ENCODE measurements at places on chromosomes 11 and 22.

DNA sequence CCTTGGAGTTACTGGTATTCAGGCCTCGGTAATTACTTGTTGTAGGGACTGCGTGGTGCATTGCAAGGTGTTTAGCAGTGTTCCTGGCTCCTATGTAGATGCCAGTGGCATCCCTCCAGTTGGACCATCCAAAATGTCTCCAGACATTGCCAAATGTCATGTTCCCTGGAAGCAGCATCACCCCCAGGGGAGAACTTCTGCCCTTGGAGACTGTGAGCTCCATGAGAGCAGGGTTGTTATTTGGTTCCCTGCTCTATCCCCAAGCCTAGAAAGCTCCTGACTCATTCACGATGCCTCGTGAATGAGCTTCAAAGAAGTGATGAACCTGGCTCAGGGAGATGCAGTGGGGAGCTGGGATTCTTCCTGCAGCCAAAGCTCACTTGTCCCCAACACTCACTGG, 4.8 kb upstream of the CD248 start:
- no peak for DNase-seq

DNA sequence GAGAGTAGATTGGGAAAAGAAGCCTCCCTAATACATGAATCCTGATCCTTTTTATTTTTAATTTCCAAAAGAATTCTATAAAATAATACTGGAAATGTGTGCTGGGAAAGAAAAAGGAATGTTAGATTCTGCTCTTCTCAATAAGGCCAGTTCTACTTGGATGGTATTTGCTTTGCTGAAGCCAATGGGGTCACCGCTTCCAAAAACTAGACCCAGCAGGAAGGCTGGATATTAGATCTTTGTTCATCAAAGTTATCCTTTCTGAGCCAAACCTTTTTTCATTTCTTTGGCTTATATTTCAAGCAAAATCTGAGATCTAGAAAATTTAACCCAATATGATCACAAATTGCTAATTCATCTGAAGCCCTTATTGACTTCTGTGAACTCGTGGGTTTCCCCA, 41.4 kb downstream of the SCUBE2 start:
- no peak for DNase-seq

DNA sequence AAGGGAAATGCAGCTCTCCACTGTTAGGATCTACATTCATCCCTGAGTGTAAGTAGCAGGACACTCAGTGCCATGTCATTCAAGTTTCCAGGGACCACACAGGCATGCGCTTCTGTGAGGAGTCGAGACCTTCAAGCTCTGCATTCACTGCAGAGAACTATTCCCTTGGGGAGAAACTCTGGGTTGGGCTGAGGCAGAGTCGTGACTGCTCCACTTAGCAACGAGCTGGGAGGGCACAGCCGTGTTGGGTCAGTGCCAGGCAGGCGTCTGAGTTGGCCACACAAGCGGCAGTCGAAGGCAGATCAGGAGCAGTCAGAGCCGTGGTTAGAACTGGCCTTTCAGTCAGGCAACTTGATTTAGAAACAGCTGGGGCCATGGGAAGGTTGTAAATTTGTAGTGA, 14.7 kb downstream of the MPEG1 start:
- no peak for DNase-seq

DNA sequence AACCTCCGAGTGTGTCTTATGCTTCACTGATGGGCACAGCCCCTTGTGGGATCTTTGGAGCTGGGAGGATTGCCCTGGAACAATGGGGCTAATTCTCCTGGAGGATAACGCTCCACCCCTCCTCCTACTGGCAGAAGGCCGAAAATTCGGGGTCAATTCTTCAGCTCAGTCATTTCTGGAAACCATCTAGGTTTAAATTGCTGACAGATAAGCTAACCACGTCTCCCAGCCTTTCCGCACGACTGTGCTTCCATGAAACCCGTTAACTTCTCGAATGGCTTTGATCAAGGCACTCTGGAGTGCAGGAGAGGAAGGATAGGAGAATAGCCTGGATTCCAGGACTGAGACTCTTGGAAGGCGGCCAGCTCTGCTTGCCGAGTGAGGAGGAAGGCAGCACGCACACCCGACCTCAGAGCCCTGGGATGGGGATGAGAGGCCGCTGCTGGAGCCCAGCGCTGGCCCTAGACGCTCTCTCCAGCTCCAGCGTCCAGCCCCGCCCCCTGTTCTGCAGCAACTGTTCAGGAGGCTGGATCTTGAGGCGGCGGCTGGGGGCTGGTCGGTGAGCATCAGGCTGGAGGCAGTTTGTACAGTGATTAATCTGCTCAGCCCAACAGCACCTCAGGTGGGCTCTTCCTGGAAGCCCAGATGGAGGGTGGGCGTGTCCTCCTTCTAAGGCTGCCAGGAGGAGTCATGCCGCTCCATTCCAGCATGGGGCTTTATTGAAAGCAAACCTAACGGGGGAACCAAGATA, 176.7 kb upstream of the NCAM1 start:
- DNase-seq = no peak

DNA sequence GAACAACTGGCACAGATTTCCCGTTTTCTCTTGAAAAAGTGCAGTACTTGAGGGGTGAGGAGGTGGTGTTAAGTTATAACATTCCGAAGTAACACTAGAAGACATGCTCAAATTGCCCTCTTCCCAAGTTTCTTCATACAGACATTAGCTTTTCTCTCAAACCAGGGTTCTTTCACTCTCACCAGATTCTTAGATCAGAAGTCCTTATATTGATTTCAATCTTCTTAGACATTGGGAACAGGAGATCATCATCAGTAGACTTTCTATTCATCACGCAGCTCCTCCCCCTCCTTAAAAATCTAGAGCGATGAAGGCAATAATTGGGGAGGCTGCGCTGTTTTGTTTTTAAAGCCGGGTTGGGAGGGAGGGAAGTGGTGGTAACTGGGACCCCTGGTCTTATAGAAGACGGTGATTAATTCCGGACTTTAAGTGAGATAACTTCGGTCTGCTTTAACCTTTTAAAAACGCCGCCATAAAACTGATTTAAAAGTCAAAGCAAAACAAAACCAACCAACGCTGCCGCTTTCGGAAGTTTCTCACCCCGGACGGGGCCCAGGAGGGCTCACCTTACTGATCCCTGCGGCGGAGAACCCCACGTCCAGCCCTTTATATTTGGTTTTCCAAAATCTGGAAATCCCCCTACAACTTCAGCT, 665 bp downstream of the USP28 start:
- DNase-seq = no peak

- no peak for DNase-seq
These were observed 45.3 kb downstream of the MICAL2 start for GRCh38 chr11:12155696-12156095.

DNA sequence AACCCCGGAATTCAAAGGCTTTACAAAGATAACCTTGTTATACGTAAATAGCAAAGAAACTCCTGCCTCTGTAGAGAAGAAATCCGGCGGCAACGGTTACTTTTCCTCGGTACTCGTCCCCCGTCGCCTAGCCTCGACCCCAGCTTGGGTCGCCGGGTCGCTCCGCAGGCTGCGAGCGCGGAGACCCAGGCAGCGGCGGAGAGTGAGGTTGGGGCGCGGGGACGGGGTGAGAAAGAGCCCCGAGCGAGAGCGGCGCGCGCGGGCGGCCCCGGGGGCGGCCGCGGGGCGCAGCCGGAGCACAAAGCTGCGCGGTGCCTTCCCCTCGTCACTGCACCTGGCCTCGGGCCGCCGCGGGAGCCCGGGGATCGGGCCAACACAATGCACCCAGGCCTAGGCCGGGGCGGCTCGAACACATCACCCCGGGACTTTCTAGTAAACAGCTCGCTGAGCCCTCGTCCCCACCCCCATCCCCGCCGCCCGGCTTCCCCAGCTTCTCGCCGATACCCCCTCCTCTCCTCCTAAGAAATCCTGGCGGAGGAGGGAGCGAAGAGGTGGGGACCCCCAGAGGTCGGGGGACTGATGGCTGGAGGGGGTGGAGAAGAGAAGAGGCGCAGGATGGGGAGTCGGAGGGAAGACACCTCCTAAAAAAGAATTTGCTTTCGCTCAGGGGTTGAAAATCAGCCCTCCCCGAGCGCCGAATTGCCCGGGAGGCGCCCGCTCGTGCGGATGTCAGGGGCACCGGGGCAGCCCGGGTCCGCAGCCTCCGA, 845 bp downstream of the MPPED2 start:
- DNase-seq = no peak

- no peak for DNase-seq
These were observed 76.4 kb downstream of the TMEM135 start for GRCh38 chr11:87114093-87114492.

- no peak for DNase-seq
These were observed 19.4 kb downstream of the NFAM1 start for GRCh38 chr22:42412744-42413333.

GRCh38 chr11:110207123-110207522, 89.3 kb downstream of the RDX start:
- DNase-seq = no peak

- no peak for DNase-seq
These were observed 39.5 kb upstream of the CLNS1A start for GRCh38 chr11:77677138-77677537.

DNA sequence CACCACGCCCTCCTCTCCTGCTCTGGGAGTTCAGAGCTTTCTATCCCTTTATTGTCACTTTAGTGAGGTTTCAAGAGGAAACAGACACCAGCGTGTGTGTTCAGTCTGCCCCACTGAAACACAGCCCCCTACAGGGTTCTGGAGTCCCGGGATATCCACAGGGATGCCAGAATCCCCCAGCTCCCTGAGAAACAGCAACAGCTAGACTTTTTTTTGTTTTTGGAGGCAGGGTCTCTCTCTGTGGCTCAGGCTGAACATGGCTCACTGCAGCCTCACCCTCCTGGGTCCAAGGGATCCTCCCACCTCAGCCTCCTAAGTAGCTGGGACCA, 10.4 kb downstream of the SULT4A1 start:
- no peak for DNase-seq

DNA sequence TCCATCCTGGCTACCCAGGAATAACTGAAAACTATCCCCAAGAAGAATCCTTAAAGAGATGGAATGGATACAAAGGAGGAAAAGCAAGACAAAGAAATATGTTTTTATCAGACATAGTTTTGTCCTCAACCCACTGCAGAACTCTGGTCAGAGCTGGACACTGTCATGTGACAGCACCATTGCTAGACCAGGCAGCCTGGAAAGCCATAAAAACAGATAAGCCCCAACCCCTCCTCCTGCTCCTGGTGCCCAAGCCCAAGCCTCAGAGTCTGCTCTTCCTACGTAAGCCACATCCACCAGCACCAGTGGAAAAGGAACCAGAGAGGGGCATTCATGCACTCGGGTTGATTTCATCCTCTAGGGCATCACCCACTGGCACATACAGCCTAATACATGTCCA, 116.9 kb downstream of the TRIM29 start:
- DNase-seq = no peak

DNA sequence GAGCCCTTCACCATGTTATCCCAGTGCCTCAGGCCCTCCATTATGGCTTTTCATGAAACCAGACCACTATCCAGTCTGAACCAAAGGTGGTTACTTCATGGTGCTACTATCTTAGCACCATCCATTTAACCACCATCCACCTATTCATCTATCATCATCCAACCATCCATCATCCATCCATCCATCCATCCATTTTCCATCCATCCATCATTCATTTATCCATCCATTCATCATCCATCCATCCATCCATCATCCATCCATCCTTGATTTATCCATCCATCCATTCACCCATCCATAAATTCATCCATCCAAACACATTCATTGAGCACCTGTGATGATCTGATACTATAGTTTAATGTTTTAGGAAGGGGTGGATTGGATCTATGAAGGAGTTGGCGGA, 93.5 kb downstream of the CCDC81 start:
- no peak for DNase-seq

DNA sequence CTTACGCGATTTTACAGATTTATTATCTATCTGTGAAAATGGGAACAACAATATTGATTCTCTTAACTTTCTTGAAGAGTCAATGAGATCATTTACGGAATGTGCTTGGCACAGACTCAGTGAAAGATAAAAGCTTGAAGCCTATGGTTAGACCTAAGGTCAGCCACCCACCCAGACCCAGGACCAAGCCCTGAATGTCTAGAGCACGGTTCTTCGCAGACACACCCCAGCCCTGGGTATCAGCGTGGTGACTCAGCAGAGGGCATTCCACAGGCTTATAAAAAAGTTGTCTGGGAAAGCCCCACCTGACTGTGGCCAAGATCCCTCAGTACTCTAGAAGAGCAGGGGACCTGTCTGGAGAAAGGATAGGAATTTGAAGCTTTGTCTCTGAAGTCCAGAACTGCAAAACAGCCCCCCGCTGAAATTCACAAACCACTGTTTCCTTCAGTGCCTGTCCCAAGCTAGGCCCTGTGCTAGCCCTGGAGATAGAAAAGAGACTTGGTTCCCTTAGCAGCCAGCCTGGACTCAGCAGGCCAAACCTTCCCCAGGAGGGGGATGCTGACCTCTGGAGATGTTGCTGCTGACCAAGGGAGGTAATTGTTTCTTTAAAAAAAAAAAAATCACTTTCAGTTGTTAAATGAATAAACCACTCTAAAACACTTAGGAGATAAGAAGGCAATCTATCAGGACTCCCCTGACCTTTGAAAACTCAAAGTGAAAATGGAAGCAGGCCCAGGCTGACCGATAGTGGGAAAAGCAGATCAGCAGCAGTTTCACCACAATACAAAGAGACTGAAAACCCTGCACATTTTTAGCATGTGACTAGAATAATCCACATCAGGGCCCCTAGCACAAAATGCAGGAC, 114.0 kb downstream of the ABTB2 start:
- DNase-seq = no peak

- no peak for DNase-seq
These were observed 115.8 kb upstream of the PITPNB start for GRCh38 chr22:28034760-28035401.

DNA sequence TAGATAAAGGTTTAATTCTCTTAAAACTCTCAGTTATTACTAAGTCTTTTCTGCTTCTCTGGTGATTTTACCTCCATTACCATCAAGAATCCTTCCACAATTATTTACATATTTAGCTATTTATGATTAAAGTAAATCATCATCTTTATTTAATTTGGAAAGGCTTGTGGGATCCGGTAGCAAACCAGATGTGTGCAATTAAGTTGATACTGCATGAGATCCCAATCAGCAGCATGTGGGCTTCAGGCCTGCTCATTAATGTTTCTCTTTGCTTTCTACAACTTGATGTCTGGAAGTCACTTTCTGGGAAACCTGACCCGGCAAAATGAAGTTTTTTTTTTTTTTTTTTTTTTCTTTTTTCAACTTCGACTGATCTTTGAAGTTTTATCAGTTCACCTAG, 558.4 kb upstream of the ANO5 start:
- no peak for DNase-seq

- DNase-seq = no peak
These were observed 727.4 kb downstream of the DLG2 start for GRCh38 chr11:84899740-84900139.

- no peak for DNase-seq
These were observed 128.3 kb downstream of the APIP start for GRCh38 chr11:34787895-34788294.

GRCh38 chr22:39928536-39929520, 27.9 kb downstream of the GRAP2 start:
- DNase-seq = no peak

DNA sequence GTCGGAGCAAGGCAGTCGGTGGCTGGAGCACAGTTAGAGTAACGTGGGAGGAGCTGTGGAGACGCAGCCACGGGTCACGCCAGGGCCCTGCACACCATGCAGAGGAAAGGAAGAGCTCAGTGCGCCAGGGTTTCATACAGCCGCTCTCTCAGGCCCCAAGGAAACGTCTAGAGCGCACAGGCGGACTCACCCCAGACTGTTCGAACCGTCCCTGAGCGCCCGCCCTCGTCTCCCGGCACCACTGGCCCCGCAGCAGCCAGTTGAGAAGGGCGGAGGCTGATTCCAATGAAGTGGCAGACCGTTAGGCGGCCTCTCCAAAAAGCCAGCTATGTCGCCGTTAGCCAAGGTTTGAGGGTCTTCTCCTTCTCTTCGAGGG, 483 bp upstream of the HYLS1 start:
- no peak for DNase-seq

- no peak for DNase-seq
These were observed 84.4 kb downstream of the ARHGEF12 start for GRCh38 chr11:120420572-120420971.

Measured in CD4-positive, alpha-beta T cell treated with Interleukin-21 for 1 hour (primary cell).